ENCODE measurements at places on chromosomes 6 and 20. TPM values are rescaled to one million over a fixed set of nuclear protein-coding genes. Genes with fewer than 3 reads are reported as not detected.

Gene LY6G6F
- total RNA-seq: 9.4 TPM

- no peak for DNase-seq
Observed at GRCh38 chr20:56460459-56460858, 8.0 kb upstream of the RTF2 start.

- DNase-seq: no peak
Observed at GRCh38 chr6:142850679-142851423, 94.1 kb downstream of the HIVEP2 start.

DNA sequence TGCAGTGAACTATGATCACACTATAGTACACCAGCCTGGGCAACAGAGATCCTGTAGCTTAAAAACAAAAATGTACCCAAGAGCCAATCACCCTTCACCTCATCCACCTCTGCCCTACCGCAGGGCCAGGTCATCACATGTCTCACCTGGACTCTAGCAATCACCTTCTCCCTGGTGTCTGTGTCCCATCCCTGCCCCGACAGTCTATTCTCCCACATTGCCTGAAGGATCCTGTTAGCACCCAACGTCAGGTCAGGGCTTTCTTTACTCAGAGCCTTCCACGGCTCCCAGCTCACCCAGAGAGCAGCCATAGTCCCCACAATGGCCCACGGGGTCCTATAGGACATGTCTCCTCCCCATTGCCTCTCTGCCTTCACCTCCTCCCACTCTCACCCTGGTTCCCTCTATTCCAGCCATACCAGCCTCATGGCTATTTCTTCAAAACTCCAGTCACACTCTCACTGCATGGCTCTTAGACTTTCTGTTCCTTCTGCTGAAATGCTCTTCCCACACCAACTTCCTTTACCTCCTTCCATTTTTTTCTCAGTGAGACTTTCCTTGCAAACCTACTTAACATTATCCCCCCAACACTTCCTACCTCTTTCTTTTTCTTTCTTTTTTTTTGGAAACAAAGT, 22.5 kb upstream of the ARFGEF2 start:
- no peak for DNase-seq

- no peak for DNase-seq
Observed at GRCh38 chr6:108594151-108594550, 33.4 kb downstream of the FOXO3 start.

Gene CCN5
- 147 TPM for total RNA-seq

DNA sequence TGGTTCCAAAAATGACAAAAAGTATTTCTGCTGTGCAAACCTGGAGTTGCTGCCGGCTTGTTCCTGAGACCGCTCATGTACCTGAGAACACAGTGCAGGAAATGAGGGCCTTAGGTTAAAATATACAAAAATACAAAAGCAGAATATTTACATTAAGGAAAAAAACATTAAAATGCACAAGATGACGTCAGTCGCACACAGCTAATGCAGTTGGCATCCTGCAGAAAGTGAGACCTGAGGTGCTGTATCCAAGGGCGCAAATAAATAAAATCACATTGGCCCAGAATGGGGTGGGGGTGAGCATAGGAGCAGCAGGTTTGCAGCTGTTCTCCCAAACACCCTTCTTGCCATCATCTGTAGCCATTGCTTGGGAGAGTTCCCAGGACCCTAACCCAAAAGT, 310.6 kb upstream of the BTBD3 start:
- no peak for DNase-seq

- DNase-seq: no peak
Observed at GRCh38 chr20:38246357-38247165, 14.0 kb downstream of the KIAA1755 start.

GRCh38 chr6:122075917-122076316, 323.5 kb upstream of the HSF2 start:
- DNase-seq: no peak

DNA sequence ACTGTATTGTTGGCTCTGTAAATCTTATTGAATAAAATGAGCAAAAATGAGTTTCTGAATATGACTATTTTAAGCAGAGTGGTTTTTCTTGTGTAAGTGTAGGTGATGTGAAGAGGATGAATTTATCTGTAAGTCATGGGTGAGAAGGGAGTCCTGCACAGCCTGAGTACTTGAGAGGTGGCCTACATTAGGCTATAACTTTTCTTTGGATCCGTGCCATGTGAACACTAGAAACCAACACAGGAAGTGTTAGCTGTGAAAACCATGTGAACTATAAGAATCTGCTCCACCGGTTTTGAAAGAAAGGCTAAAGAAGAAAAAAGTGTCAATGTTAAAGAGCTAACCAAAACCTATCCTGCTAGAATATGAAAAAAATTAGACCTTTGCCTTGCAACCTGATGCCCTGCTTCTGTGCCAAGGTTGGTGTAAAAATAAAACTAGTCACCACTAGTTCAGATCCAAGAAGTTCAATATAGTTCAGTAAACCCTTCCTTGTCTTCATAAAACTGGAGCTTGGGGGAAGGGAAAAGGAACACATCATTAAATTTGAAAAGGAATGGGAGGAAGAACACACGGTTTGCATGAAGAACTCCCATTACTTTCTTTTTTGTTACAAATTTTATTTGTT, 21.3 kb downstream of the PLCB1 start:
- no peak for DNase-seq

- no peak for DNase-seq
Observed at GRCh38 chr6:6851059-6851948, 256.5 kb upstream of the RREB1 start.

GRCh38 chr6:106750142-106750918, 121.0 kb downstream of the QRSL1 start:
- DNase-seq: no peak

Gene BRPF3
- total RNA-seq: 37.4 TPM

DNA sequence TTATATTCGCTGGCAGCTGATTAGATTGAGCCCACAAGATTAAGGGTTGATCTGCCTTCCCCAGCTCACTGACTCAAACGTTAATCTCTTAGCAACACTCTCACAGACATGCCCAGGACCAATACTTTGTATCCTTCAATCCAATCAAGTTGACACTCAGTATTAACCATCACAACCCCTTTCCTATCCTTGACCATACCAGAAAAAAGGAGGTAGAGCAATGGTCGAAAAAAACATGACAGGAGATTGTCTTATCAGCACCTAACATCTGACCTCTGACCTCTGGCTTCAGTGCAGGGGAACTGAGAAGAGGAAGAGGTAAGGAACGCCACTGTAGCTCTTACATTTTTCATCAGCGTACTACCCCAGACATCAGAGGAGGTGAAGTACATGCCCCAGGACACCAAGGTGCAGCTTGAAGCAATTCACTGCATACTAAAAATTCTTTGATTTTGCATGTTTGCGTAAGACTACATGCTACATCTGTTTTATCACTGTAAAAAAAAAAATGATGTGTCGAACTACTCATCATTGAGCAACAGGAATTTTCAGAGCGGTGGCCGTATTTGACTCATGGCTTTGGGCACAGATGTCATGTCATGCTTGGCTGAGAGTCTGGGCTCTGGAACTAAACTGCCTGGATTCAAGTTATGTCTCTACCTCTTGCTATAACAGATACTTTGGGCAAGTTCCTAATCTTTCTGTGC, 188.0 kb upstream of the TAB2 start:
- no peak for DNase-seq

GRCh38 chr20:400454-401275, 7.4 kb upstream of the RBCK1 start:
- DNase-seq: no peak

- DNase-seq: no peak
Observed at GRCh38 chr6:1124885-1125284, 187.0 kb upstream of the FOXQ1 start.

DNA sequence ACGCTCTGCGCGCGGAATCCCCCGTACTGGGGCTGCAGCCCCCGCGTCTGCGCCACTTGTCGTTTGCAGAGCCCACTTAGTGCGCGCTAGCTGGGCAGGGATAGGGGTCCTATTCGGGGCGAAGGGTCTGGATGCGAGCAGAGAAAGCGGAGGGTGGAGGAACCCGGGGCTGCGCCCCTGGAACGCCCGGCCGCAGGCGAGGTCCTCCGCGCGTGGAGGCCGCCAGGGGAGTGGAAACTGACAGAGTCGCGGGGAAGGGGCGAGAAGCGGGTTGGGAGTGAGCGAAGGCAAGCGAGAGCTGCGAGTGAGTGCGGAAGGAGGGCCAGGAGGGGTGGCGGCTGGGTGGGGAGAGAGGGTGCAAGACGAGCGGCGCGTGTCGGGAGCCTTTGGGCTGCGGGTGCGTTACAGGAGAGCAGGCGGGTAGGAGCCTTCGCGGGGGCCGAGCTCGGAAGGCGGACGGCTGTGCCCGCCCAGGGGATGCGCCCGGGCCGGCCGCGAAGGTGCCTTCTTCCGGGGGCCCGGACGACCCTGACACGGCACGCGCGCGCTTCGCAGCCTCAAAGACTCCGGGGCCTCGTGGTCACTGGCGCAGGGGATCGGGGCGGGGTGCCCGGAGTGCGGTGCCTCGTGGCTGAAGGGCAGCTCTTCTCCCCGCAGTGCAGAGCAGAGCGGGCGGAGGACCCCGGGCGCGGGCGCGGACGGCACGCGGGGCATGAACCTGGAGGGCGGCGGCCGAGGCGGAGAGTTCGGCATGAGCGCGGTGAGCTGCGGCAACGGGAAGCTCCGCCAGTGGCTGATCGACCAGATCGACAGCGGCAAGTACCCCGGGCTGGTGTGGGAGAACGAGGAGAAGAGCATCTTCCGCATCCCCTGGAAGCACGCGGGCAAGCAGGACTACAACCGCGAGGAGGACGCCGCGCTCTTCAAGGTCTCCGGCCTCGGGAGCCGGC, 1.2 kb downstream of the IRF4 start:
- peak; percentile 86 for DNase-seq

GRCh38 chr6:10359581-10359980, 55.3 kb downstream of the TFAP2A start:
- no peak for DNase-seq

DNA sequence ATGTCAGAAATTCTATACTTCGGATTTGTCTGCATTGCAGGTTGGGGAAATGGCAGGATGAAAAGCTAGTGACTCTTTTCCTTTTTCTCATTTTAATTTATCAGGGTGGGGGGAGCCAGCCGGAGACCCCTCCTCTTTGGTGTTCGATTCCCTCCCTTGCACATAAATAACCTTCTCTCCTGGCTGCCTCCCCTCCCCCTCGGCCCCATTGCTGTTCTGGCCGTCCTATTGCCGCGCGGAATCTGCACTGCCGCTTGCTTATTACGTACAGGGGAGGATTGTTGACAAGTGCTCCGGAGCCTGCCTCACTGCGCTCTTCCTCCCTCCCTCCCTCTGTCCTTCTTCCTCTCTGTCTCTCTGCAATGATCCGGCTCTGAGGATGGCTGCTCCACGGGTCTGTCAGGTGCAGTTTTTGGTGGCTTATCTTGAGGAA, 154.7 kb downstream of the JARID2 start:
- DNase-seq: peak; percentile 70

- no peak for DNase-seq
Observed at GRCh38 chr6:110522427-110522826, 46.0 kb upstream of the SLC22A16 start.

DNA sequence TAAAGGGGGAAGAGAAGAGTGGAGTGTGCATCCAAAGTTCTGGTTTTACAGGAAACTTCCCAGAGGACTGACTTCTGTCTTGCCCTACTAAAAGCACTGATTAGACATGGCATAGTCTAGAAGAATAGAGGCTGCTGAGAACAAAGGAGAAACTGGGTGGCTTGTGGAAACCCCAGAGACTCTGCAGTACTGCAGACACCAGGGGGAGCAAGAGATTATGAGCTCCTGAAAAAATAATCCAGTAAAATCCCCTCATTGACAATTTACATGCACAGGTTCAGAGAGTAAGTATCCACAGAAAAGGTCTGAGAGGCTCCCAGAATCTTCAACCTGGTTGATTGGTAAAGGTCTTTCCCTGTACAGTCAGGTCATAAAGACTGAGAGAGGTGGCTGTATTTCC, 48.7 kb upstream of the CLVS2 start:
- no peak for DNase-seq

- no peak for DNase-seq
Observed at GRCh38 chr6:106318851-106319250, 6.7 kb downstream of the ATG5 start.

GRCh38 chr6:36418558-36418957, 24.1 kb downstream of the PXT1 start:
- no peak for DNase-seq

GRCh38 chr6:105550955-105551620, 148.2 kb upstream of the PREP start:
- no peak for DNase-seq

Gene MRAP2
- 3.1 TPM for total RNA-seq

GRCh38 chr6:119683671-119684070, 334.1 kb upstream of the MAN1A1 start:
- DNase-seq: no peak

- no peak for DNase-seq
Observed at GRCh38 chr6:142326540-142326939, 24.7 kb downstream of the ADGRG6 start.

- no peak for DNase-seq
Observed at GRCh38 chr6:138909511-138909910, 78.5 kb downstream of the REPS1 start.

DNA sequence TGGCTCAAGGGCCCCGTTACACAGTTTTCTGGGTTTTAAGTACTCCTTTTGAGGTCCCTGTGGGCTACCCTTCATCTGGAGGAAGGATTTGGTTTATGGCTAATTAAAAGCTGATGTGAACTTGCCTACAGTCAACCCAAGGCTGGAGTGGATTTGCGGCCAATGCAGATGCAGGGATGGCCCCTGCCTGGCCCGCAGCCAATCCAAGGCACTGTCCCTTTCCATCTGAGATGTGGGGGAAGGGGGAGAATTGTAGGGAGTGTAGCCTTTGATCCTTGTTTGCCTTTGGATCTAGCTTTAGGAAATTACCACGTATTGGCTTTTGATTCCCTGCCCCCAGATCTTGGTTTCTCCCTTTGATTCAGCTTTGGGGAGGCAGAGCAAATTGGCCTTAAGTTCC, 128.0 kb upstream of the GGTLC1 start:
- DNase-seq: no peak

Gene FGD2
- total RNA-seq: 192 TPM

- DNase-seq: no peak
Observed at GRCh38 chr6:52392944-52393343, 27.2 kb upstream of the EFHC1 start.

GRCh38 chr6:158895661-158896060, 76.5 kb upstream of the EZR start:
- DNase-seq: no peak

DNA sequence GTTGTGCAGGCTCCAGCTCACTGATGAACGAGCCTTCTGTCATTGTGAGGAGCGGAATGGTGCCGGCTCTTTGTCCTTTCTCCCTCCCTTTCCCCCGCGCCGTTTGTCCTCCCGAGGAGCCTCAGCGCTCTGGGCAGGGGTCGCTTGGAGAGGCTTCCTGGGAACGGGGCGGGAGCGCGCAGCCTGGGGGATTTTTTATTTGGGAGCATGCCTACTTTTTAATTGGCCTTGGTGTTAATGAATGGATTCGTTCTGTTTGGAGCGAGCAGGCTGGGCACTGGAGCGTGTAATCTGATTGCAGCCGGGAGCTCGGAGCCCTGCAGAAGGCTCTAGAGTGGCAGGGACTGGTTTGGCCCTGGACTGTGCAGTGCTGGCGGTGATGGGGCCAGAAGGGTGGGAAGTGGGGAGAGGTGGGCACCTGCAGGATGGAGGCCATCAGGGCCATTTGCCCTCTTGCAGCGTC, 118.8 kb downstream of the CDH4 start:
- no peak for DNase-seq
